Muscle of leg (tissue), 16 donors: ENCODE measurements at places on chromosomes 6 and 20.

- no peak for DNase-seq
Measured at GRCh38 chr6:94196891-94197290, 777.5 kb upstream of the EPHA7 start.

- DNase-seq, result no peak
Measured at GRCh38 chr20:3239867-3240775, 1.1 kb upstream of the SLC4A11 start.

DNA sequence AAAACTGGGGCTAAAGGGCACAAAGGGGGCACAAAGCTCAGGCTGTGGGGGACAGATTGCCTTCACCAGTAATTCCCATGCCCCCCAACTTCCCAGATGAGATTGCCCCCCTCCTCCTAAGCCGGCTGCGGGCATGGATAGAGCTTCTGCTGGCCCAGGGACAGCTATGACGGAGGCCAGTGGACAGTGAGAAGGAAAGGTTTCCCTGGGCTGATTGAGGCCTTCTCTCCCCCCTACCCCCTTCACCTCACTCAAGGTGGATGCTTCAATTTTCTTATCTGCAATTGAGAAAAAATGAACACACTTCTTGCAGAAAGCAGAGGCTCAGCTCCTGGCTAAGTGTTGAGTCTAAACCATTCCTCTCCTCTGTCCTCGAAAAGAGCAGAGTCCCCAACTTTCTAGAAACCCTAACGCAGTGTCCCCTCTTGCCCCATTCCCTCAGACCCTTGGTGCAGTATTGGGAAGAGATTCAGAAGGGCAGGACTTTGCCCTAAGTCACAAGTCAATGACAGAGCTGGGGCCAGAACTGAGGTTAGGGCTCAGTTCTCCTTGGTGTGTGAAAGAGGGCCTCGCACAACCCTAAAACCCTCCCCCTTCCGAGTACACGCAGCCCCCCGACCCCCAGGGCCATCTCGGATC is 808 bp downstream of the SDC4 start:
- no peak for DNase-seq

GRCh38 chr20:19777981-19778380 is 19.9 kb downstream of the RIN2 start:
- no peak for DNase-seq

GRCh38 chr6:167505782-167506181 is 180.9 kb downstream of the TTLL2 start:
- DNase-seq, result no peak

DNA sequence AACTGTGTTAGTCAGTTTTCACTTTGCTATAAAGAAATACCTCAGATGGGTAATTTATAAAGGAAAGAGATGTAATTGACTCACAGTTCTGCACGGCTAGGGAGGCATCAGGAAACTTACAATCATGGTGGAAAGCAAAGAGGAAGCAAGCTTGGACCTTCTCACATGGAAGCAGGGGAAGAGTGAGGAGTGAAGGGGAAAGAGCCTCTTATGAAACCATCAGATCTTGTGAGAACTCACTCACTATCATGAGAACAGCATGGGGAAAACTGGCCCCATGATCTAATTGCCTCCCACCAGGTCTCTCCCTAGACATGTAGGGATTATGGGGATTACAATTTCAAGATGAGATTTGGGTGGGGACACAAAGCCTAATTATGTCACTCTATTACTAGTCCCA is 41.3 kb upstream of the PLAGL1 start:
- no peak for DNase-seq

GRCh38 chr6:63307581-63308246 is 12.1 kb downstream of the LGSN start:
- DNase-seq, result peak; percentile 10

GRCh38 chr6:39114388-39114703 is 640 bp downstream of the SAYSD1 start:
- DNase-seq, result no peak

DNA sequence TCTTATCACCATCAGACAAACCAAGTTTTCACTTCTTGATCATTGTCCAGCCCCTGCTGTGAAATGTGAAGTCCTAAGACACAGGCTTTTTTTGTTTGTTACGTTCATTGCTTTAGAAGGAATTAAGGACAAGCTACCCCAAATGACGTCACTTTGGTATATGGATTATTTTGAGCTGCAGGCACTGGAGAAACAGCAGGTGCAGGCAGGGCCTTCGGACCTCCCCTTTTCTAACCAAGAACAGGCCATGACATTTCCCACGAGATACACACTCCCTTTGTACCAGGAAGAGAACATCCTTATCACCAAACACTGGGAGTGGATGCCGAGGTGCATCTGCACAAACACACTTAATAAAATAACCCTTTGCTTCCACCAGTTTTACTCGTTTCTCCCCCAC is 418.0 kb upstream of the SULF2 start:
- DNase-seq, result no peak

DNA sequence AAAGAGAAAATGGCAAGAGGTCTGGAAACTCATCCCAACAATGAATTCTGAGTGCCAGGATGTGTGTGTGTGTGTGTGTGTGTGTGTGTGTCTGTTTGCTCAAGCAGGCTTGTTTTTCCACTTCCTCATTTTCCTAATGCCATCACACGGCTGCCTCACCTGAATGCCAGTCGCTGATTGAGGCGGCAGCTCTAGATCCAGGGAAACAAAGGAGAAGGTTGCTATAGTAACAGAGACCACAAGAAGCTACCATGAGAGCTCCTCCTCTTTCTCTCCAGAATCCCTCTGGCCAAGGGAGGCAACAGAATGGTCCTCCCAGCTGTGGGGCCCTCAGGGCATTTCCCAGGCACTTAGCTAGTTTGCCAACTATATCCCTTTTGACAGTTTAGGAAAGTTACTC is 241.1 kb upstream of the TSHZ2 start:
- DNase-seq, result no peak

DNA sequence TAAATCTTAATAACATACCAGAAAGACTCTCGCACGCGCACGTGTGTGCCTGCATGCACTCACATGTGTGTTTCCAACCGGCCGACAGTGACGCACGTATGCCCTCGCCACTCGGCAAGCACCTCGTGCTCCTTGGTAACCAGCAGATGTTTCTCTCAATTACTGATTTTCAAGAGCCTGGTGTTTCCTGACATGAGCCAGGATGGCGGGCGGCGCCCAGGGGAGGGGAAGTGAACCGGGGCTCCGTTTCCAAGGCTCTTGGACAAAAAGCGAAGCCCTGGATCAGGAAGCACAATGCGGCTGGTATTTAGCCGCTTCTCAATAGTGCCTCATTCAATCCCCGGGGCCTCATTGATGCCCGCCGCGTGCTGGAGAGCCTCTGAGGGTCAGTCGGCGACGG is 37.7 kb downstream of the PMEPA1 start:
- peak; percentile 70 for DNase-seq

GRCh38 chr6:65903992-65904391 is 197.0 kb upstream of the EYS start:
- DNase-seq, result no peak

DNA sequence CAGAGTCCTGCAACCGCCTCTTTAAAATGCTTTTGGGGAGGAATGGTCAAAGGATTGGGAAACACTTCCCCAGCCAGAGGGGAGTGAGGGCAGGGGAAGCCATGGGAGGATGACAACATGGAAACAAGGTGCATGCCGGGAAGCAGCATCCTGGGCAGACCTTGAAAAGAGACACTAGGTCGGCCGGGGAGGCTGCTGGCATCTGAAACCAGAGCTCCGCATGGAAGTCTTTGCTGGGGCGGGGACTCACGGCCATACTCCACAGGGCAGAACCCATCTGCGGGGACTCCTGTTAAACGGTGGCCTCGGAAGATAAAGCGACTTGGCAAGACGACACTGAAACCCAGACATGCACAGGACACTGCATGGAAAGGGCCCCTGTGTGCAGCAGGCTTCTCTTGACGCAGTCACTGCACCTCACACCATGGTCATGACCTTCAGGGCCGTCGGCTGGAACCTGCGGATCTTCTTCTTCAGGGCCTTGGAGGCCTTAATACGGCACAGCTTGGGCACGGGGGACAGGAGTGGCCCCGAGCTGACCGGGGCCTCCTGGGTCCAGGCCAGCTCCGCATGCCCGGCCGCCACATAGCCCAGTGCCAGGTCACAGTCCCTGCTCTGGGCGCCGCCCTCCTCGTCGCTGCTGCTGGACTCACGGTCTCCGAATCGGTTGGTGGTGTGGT is 12.4 kb downstream of the DACT2 start:
- no peak for DNase-seq

- peak; percentile 22 for DNase-seq
Measured at GRCh38 chr20:13771853-13772453, 12.8 kb downstream of the ESF1 start.

DNA sequence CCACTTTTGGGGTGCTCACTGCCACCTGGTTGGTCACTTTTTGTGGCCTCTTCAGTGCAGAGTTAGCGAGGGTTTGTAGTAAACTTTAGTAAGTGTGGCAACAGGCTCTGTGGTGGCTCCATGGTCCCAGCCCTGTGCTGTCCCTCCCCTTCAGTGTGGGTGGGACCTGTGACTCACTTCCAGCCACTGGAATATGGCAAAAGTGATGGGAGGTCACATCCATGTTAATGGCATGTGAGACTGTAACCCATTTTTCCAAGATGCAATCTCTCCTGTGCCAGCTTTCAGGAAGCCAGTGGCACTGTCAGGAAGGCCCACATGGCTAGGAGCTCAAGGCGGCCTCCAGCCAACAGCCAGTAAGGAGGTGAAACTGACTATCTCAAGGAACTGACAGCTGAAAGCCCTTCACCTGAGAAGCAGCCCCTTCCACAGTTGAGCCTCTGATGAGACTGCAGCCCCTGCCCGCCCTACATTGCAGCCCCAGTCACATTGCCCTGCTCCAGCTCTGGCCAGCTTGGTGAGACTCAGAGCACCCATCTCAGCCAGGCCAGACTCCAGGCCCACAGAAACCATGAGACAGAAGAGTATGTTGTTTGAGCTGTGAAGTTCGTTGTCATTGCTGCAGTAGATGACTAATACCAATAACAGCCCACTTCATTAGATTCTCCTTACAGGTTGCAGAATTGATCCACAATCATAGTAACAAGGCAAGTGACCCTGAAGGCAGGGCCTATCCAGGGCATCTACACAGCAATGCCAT is 13.1 kb upstream of the CST7 start:
- DNase-seq, result no peak

DNA sequence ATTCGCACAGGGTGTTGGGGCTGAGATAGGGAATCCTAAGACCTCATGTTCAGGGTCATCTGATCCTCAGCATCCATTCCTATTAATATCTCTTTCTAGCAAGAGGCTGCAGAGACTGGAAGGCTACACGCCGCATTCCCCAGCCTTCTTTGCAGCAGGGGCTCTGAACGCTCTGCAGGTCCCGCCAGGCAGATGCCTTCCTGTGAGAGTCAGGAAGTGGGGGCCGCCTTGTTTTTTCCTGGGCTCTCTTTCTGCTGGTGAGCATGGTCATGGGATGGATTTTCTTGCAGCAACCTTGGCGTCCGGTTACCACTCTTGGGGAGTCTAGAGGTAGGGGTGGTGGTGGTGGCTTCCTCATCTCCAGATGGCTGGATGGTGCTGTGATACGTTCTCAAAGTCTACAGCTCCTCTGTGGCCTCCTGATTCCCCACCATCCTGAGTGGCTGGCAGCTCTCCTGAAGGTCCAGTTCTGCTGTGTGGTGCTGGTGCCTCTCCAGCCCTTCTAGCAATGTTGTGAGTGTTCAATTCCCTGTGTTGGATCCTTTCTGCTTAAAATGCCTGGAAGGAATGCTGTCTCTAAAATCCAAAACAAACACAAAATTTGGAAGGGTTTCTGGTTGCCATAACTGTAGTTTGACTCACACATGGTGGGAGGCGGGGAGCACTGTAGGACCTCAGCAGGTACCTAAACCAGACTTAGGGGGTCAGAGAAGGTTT is 111.9 kb downstream of the CEBPB start:
- peak; percentile 73 for DNase-seq

DNA sequence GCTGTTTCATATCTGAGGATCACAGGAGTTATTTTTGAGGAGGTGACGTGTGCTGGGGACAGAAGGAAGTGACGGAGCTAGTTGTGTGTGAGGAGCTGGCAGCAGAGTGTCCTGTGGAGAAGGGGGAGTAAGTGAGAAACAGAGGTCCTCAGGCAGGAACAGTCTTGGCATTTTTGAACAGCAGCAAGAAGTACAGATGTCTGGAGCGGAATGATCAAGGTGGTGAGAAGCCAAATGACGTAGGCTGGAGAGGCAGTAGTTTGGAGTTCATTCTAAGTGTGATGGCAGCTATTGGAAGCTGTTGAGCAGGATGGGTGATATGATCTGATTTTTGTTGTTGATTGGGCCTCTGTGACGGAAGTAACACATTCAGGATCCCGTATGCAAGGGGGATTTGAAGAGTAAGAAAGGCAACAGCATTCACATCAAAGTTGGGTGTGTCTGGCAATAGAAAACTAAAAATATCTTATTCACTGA is 52.3 kb downstream of the SOBP start:
- peak; percentile 53 for DNase-seq

DNA sequence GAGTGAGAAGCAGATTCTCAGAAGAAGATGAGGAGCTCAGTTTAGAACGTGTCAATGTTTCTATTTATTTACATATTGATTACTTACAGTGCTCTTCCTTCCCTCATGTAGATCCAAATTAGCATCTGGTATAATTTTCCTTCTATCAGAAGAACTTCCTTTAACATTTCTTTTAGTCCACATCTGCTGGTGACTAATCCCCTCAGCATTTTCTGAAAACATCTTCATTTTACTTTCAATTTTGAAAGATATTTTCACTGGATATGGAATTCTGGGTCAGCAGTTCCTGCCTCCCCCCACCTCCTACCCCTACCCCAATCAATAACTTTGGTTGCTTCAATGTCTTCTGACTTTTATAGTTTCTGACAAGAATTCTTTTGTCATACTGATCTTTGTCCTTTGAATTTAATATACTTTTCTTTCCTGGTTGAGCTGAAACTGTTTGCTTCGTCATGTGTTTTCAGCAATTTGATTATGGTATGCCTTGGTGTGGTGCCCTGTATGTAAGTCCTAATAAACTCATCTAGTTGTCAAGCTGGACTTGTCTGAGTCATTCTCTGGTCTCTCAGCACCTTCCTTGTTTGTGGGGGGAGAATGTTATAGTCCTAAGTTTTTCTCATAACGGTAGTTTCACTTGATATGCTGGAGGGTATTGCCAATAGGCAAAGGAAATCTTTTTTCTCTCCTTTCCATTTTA is 57.0 kb downstream of the SMPDL3A start:
- DNase-seq, result no peak

DNA sequence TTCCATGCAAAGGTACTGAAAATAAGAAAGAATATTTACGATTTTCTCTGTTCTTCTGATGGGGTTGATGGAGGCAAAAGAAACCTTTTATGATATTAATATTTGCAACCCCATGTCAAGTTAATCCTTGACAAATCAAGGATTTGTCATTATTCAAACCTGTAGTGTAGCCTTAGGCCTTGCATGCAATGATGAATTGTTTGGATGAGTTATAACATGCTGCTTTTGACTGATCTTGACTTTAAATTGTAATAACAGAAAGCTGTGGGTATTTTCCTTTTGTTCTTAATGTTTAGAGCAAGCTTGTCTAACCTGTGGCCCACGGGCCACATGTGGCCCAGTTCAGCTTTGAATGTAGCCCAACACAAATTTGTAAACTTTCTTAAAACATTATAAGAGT is 13.0 kb upstream of the BAG2 start:
- no peak for DNase-seq

GRCh38 chr6:15033850-15034203 is 212.0 kb upstream of the JARID2 start:
- DNase-seq, result no peak

- no peak for DNase-seq
Measured at GRCh38 chr6:39044181-39044580, 4.4 kb upstream of the GLP1R start.
